H1 (cell line): ENCODE measurements at places on chromosomes 5 and 9. TPM values are rescaled to one million over a fixed set of nuclear protein-coding genes. Genes with fewer than 3 reads are reported as not detected.

Gene AQP3
- total RNA-seq: 2.6 and 3.0 TPM in 2 replicates

DNA sequence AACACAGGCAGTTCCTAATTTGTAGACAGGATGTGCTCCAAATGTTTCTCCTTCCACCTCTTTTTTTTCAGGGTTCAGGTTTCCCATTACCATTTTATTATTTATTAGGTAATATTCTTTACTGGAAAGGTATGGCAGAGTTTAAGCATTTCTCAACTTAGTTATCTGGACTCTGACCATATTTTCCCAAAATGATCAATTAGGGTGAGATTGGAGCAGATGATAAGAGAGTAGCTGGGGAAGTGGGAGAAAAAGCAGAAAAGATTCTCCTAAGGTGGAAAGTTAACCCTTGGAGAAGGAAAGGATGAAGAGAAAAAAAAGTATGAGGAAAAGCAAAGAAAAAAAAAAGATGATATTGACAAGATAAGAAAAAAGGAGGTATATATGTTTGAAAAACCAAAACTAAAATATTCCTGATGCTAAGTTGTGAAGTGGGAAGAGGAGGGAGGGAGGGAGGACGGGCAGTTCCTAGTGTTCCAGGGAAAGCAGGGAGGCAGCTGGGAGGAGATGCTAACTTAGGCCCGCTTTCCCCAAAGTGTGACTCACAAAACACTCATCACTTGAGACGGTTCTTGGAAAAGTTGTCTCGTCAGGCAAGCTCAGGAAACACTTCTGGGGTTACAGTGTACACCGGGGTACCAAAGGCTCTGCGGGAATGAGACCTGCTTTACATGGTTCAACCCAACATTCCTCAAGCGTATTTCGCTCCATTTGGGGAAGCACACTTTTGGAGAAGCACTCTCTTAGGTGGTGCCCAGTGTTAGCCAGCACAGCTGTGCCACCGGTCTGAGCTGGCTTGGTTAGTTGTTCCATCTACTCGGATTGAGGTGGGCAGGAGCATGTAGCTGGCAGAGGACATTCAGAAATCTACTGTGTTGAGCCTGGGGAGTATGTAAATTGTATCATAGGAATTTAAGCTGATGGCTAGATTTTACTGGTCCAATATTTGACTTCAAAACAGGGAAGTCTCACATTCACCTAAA, 35.1 kb downstream of the B4GALT1 start:
- no peak for DNase-seq

DNA sequence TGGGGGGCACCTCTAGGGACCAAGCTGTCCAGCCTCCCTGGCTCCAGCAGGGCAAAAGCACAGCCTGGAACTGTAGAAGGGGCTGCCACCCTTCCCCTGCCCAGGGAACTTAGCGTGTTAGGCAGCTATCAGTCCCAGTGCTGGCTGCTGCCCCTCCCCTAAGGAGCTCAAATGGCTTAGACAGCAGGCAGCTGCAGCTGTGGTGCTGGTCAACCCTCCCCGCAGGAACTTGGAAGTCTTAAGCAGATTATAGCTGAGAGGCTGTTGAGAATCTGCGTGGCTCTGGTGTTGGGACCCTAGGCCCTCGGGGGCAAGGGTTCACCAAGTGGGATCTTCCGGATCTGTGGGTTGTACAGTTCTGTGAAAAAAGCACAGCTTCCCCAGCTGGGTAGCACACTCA, 536.5 kb upstream of the CDH10 start:
- DNase-seq: no peak

DNA sequence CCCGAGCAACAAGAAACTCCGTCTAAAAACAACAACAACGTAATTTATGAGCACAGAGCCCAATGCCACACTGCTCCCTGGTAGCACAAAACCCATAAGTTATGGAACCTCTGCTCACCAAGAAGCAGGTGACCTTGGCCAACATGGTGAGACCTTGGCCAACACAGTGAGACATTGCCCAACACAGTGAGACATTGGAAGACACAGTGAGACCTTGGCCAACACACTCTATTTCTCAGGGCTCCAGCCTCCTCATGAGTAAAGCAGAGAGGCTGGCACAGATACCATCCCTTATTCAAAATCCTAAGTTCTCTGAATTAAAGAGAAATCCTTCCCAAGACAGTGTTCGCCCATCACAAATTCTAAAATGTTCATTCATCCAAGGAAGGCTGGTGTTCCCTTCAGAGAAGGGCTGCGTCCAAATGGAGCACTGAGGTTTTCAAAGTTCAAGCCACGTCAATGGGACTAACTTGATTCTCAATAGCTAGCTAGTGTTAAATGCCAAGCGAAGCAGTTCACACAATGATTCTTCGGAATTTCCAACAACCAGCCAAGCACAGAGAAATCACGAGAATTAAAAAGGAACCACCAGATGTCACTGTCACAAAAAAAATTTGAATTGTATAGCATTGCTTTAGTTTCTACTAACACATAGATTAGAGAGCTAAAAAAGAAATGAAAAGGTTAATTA, 29.5 kb downstream of the TTC39B start:
- no peak for DNase-seq
